ENCODE measurements at places on chromosomes 7 and 10.

DNA sequence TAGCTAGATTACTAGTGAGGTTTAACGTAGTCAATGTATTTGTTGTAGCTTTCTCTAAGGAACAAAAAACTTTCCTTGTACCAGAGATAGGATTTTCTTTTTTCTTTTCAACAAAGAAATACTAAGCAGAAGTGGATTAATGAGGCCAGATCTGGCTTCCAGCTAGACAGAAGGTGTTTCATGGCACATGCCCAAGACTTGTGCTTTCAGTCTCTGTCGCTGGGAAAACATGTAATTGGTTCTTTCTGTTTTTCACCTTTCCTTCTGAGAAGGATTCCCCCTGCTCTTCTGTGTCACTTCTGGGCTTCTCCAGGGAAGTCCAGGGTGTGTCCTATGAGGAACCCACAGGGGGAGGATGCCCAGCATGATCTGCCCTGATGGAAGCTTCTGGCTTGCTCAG lies 492.2 kb downstream of the CCSER2 start:
- no peak for DNase-seq

DNA sequence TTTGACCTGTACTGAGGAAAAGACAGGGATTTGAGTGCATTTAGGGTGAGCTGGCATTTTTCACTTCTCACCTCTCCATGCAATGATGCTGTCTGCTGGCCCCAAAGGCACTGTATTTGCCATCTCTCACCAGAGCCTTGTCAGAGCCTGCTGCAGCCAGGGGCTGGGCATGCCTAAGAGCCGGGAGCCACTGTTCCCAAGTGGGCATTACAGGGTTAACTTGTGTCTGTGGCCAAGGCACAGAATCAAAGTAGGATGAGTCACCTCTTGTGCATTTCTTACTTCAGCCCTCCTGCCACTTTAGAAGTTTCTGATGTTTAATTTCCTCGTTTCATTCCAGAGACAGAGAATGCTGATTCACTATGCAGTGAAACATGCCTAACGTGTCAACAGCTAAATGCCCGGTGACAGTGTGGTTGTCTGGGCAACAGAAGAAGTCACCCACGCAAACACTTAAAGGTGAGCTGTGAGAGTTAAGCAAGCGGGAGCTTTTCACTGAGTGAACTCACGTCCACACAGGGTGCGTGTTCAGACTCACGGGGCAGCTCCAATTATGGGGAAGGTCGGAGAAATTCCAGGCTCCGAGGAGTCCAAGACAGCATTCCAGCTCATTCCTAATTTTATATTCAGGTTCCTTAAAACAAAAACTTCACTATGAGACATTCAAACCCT lies 57.1 kb upstream of the IGFBP3 start:
- peak; percentile 34 for DNase-seq

GRCh38 chr7:56483153-56483552 lies 366.9 kb upstream of the NUPR2 start:
- no peak for DNase-seq

GRCh38 chr10:76970711-76971519 lies 666.7 kb downstream of the KCNMA1 start:
- DNase-seq, result no peak

- DNase-seq, result no peak
Measured at GRCh38 chr10:31774299-31774900, 154.2 kb downstream of the ARHGAP12 start.

GRCh38 chr10:132098539-132099388 lies 33.0 kb downstream of the JAKMIP3 start:
- DNase-seq, result no peak

GRCh38 chr7:20831451-20831850 lies 44.8 kb upstream of the SP8 start:
- no peak for DNase-seq

DNA sequence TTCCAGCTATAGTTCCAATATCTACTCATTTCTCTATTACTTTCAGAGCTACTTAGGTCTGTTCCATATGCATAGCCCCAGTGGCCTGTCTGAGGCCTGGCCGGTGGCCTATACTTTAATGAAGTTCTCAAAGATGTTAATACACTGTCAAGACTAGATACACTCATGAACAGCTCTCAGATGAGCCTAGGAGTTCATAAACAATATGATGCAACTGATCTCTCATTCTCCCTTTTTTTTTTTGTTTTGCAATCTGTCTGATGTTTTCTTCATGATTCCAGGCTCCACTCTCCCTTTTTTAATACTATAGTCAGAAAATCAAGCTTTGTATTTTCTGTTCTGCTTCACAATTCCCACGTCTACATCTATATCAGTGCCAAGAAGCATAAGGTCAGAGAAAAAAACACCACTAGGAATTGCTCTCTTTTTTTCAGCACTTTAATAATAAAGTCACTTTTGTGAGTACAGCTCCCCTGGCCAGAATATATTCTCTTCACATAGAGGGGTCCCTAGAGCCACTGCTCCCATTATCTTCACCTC lies 321.0 kb downstream of the C7orf25 start:
- DNase-seq, result no peak

DNA sequence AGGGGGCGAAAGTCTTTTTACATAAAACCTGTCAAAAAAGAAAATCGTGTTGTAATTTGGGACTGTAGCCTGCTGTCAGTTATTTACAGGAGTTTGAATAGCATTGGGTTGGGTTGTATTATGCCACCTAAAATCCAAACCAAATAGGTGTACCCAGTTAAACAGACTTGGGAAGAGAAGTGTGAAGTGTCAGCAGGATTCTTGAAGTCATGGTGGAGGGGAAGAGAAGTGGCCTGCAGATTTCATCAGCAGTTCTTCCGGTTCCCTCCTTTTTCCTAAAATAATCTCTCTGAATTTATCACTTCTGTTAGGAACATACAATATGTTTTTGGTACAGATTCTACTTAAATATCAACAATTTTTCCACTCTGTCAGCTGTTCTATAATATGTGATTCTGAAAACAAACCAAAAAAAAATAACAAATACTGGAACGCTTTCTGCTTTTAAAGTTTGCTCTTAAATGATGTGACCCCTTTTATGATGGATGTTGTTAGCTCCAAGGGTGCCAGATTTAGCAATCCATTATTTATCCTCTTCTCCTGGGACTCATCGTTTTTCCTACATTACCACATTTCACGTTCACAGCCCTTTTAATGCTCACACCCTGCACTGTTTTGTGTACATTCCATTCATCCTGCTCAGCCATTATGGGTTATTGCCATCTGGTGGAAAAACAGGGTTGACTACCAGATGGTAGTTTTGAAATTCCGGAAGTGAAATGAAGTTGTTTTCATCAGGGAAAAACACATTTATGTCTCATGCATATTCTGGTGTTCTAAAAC lies 18.7 kb upstream of the ARHGAP12 start:
- no peak for DNase-seq

DNA sequence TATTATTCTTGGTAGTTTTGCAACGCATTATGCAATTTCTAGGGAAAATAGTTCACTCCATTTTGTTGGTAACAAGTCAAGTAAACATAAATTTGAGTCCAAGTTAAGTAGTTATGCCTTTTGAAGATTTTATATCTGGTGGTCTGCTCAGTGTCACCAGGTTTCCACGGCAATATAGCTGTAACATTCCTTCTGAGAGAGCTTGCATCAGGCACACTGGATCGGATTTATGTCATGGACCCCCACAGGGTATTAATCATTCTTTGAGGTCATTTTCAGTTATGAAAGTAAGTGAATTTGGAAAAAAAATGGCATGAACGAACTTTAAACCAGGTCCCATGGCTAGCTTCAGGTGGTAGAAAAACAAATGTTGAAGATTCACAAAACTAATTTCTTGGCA lies 136.3 kb downstream of the POLR1F start:
- DNase-seq, result no peak

GRCh38 chr10:44459671-44460070 lies 74.8 kb upstream of the CXCL12 start:
- DNase-seq, result no peak

DNA sequence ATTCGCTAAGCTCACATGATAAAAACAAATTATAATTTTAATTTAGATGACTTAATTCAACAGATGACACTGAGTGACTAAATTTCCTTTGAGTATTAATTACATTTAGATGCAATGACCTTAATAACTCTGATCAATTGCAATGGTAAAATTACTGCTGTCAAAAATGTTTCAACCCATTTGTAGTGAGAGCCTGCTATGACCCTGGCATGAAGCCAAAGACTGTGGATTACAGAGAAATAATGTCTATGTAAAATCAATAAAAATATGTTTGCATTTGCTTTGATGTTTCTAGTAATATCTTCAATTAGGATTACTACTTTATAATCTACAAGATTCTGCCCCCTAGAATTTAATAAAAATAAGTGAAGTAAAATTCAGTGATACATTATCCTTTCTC lies 15.6 kb downstream of the MKX start:
- DNase-seq, result no peak

DNA sequence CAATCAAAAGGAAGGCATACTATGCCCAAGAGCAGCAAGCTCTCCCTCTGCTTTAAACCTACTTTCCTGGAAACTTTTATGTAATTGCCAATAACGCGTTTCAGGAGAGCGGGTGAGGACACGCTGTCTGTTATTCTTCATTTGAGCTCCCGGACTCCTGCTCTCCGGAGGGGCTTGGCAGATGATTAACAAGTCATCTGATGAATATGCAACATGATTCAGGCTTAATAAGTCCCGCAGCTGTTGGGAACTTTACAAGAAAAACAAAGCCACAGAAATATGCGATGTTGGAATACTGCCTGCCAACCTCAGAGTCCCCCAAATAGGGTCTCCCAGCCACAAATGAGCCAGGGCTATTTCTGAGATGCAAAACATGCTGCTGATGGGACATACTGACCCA lies 348.0 kb downstream of the GPAM start:
- DNase-seq, result no peak

GRCh38 chr7:99559175-99559915 lies 903 bp downstream of the ZNF655 start:
- DNase-seq, result no peak

- no peak for DNase-seq
Measured at GRCh38 chr7:87543623-87544022, 57.1 kb downstream of the ABCB1 start.

GRCh38 chr10:71697938-71698709 lies 21.5 kb downstream of the C10orf105 start:
- DNase-seq, result no peak

DNA sequence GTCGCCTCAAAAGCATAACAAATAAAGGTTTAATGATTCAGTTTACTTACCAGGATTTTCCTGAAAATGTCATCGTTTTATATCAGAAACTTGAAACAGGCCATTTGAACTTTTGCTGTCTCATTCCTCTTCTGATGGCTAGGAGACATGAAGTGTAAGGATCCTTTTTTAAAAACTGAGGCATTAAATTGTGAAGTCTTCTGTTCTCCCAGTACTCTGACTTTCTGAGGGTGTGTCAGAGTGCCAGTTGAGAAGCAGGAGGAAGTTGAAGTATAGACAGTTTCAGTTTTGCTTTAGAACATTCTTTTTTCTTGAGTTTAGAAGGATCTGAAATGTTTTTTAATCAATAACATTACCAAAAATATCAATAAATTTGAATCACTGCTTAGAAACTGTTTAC lies at the start of gene SAMD9L:
Gene SAMD9L (minus strand): TSS at position 242 of the 400 bp plus-strand sequence. CDS start 12,414 bp downstream, outside the sequence.
- DNase-seq, result no peak

DNA sequence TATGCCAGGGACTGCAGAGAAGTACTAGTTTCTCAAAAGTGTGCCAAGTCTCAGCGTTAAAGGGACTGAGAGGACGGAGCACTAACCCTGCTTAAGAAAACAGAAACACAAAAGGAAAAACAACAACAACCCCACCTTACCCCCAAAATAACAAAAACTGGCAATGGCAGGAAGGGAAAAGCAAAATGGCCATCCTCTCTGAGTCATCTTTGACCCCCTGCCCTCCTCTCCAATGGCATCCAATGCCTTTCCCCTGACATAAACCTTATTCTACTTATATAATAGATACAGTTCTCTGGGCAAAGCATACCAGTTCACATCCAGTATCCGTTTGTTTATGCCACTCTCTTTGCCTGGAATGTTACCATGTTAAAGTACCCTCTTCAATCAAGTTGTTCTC lies 1.6 kb downstream of the POLR1F start:
- no peak for DNase-seq

GRCh38 chr10:126119599-126119998 lies 223.2 kb downstream of the FANK1 start:
- DNase-seq, result no peak

DNA sequence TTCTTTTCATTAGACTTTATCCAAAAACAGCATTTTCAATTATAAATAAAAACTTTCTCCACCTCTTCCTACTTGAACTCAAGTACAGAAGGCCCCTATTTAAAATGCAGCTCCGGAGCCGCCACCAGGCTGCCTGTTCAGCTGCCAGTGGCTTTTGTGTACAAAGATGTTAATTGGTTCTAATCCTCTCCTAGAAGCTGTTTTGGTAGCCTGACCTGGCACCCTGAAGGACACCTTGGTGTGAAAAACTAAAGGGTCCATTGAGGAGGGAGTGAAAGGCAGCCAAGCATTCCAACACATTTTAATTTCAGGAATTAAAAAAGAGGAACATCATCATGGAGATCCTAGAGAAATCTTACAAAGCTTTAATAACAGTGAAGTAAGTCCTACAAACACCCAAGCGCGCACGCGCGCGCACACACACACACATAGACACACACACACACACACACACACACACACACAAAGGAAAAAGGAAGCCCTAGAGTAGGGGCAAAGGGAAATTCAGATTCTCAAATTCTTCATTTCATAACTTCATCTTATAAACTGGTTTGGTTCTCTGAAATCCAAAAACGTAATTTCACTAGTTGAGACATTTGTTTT lies 41.4 kb downstream of the VAX1 start:
- DNase-seq, result no peak

GRCh38 chr7:141928146-141928844 lies 12.1 kb downstream of the OR9A4 start:
- no peak for DNase-seq

DNA sequence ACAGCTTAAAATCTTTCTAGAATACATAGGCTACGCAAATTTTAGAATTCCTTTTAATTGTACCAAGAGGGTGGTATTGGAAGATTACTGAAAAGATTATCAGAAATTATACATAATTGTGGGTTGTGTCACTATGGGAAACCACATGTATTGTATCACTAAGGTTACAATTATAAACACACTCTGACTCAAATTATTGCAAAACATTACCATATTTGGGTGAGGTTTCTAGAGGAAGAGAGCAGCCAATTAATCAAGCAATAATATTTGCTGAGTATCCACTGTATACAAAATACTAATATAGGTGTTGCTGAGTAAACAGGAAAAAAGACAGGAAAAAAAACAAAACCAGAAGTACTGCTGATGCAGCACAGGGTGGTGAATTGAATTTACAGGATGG lies 3.1 kb upstream of the CAPZA2 start:
- no peak for DNase-seq

GRCh38 chr7:23018750-23019149 lies 4.8 kb upstream of the HYCC1 start:
- no peak for DNase-seq

GRCh38 chr10:129532838-129533237 lies 65.8 kb downstream of the MGMT start:
- DNase-seq, result no peak

GRCh38 chr7:14759785-14760184 lies 142.8 kb downstream of the DGKB start:
- no peak for DNase-seq

DNA sequence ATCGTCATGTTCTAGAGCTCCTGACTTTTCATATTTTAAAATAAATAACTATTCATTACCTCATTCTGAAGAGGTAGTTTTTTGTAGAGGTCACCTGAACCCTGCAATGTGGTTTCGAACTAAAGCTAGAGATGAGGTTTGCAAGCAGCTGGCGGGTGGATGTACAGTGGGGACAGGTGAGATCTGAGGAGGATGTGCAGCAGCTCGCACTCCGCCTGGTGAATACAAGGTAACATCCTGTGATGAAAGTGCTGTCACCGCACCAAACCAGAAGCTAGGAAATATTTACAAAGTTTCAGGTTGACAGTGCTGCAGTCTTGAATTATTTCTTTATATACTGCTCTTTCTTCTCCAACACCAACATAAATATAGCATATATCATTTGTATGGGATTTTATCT lies 26.5 kb downstream of the NDUFB2 start:
- no peak for DNase-seq

All from left renal cortex interstitium (tissue), 4 donors.